ENCODE measurements at places on chromosomes 16 and 17.

GRCh38 chr17:36066365-36066985 lies 2.4 kb downstream of the CCL18 start:
- no peak for DNase-seq

GRCh38 chr16:48583075-48584065 lies 26.6 kb downstream of the N4BP1 start:
- no peak for DNase-seq

- DNase-seq: no peak
Measured at GRCh38 chr17:18038149-18038850, 668 bp downstream of the ATPAF2 start.

DNA sequence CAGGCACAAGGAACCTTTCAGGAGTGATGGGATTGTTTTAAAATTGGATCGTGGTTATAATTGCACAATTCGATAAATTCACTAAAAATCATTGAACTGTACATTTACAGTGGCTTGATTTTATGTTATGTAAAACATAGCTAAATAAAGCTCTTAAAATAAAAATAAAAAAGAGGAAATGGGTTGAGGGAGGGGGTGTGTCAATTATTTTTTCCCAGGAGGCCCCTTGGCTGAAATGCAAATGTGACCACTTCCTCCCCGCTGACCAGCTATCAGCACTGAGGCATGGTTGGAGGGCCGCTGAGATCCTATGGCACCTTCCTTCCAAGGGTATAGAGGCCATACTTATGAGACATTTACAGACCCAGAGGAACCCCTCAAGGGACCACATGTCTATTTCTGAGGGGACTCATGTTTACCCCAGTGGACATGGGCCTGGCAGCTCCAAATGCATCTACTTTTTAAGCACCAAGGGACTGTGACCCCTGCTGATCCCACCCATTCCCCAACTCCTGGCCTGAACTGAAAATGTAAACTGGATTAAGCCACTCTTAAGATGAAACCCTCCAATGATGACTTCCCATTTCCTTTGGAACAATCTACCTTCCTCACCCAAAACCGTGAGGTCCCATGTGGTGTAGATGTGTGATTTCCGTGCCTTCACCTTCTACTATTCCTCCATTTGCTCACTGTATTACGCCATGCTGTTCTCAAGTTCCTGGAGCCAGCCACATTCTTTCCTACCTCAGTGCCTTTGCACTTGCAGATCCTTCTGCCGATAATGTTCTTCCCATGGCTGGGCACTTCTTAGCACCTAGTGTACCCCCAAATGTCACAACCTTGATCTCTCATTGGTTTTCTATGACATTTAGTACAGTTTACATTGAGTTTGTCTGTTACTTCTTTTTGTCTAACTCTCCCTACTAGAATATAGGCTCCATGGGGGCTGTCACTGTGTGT lies 2.8 kb upstream of the IL21R start:
- no peak for DNase-seq

DNA sequence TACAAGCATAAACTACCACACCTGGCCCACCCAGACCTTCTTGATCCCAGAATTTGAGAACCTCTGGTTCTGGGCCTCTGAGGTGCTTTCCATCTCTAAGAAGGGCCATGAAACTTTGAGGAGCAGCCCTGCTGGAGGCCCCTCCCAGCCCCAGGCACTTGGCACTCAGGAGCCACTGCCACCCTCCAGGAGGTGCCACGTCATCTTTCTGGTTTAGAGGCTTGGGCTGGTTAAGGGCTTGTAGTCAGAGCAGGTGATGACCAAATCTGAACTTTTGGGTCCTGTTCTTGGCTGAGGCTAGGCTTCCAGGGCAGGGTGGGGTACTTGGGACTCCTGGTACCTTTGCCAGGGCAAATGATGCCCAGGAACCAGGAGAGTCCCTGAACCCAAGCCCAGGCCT lies 13.8 kb upstream of the DLX4 start:
- DNase-seq: no peak

GRCh38 chr17:81910840-81911276 lies 341 bp downstream of the PCYT2 start:
- no peak for DNase-seq

- no peak for DNase-seq
Measured at GRCh38 chr16:77250400-77250799, 51.2 kb downstream of the SYCE1L start.

GRCh38 chr17:81807839-81808238 lies 3.9 kb downstream of the GCGR start:
- DNase-seq: no peak

GRCh38 chr16:79400462-79401149 lies 199.9 kb downstream of the MAF start:
- no peak for DNase-seq

GRCh38 chr17:28896491-28896883 lies 1.0 kb downstream of the FLOT2 start:
- DNase-seq: no peak

- no peak for DNase-seq
Measured at GRCh38 chr17:48592577-48592976, 1.0 kb downstream of the HOXB5 start.

DNA sequence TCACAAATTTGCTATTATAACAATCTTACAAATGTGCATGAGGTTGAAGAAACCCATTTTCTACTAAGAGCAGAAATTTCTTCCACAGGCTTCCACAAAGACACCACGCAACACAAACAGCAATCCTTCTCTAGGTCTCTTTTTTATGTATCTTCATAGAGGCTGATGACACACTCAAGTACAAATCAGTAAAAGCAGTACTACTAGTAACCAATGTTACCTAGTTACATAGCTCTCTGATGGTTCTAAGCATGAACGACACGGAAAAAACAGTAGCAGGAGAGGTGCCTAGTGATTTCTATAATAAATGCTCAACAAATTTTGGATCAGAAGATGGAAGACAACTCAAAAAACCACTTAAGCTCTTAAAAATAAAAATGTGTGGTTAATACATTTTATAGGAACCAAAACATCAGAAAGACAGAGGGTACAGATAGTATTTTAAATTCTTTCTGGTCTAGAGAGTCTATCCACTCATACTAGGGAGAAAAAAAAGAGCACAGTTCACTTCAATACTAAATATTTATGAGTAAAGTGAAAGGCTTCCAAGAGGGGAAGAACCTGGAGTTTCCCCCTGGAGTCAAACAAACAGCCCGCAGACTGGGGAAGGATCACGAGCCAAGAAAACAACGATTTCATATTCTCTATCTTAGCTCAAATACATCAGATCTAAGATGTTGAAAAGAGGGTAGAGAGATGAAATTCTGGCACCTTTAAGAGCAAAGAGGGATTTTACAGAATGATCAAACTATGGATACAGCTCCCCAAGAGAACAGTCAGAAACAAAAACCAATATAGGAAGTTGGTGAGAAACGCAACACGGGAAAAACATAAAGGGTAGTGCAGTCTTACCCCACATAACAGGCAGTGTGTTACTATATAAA lies 40.2 kb downstream of the SMG6 start:
- no peak for DNase-seq

GRCh38 chr16:87178177-87178863 lies 138.9 kb downstream of the C16orf95 start:
- DNase-seq: no peak

DNA sequence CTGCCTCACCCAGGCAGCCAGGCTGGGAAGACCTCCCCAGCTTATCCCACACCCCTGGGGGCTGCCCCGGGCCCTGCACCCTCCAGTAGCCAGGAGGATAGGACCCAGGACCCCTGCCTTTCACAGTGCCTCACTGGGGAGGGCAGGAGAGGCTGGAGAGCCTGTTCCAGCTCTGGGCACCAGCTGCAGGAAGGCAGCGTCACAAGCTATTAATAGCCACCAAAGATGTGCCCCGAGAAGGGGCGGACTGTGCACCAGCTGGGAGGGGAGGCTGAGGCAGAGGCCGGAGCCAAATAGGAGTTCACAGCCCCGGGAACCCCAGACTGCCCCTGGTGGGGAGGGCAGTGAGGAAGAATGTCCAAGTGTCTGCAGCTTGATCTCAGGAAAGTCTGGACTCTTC lies 8.8 kb downstream of the SBK1 start:
- no peak for DNase-seq

GRCh38 chr17:16478649-16479048 lies 13.3 kb downstream of the LRRC75A start:
- no peak for DNase-seq

- DNase-seq: no peak
Measured at GRCh38 chr17:63704259-63704576, 4.3 kb upstream of the LIMD2 start.

GRCh38 chr16:813204-813915 lies 12.8 kb upstream of the GNG13 start:
- peak; percentile 26 for DNase-seq

- no peak for DNase-seq
Measured at GRCh38 chr16:69346683-69347082, 4.9 kb downstream of the TMED6 start.

- peak; percentile 80 for DNase-seq
Measured at GRCh38 chr17:80260069-80260535, 550 bp upstream of the RNF213 start.

DNA sequence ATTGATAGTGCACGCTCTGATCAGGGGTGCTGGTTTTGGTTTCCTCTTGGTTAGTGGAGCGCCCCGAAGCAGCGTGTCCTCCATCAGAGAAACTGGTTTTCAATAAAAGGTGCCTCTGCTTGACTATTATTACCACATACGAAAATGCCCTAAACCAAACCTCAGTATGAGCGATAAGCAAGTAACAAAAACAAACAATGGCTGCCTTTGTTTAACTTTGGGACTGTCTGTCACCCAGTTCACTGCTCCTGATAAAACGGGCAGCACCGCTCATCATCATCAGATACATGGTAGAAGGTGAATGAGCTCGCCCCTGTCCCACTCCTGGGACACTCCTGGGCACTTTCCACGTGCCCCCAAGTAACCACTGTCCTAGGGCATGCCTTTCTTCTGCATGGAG lies 24.0 kb downstream of the DUSP14 start:
- no peak for DNase-seq

DNA sequence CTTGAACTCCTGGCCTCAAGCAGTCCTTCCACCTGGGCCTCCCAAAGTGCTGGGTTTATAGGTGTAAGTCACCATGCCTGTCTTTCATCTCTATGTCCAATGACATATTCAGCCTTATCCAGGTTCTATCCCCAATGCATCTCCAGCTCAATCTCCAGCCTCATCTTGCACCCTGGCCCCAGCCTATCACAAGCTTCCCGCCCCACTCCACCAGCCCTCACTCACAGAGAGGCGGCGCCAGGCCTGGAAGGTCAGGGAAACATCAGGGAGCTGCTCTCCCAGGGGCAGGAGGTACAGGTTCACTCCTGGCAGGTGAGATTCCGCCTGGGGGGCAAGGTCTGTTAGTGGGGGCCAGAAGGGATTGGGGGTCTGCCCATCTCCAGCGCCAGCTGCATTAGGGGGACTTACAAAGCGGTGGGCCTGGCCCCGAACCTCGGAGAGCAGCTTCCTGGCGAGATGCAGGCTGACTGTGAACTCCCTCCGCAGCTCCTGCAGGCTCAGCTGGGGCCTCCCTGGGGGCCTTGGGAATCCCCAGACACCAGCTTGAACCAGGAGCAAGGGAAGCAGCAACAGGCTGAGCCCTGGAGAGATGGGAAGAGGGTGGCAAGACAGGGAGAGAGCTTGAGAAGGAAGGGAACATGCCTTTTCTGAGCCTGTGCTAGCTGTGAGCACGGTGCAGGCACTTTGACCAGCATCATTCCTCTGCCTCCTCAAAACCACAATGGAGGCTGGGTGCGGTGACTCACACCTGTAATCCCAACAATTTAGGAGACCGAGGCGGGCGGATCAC lies 3.0 kb downstream of the IL27 start:
- no peak for DNase-seq
